Cardiac atrium fibroblast (primary cell): ENCODE measurements at places on chromosomes 6 and 20. TPM values are rescaled to one million over a fixed set of nuclear protein-coding genes. Genes with fewer than 3 reads are reported as not detected.

The PHIP gene
- 10.5 and 11.2 TPM in 2 replicates for total RNA-seq

The SSTR4 gene
- not detected in 2 replicates for total RNA-seq

The TTK gene
- 2.9 and 11.2 TPM in 2 replicates for total RNA-seq

The AMD1 gene
- 36.5 and 54.4 TPM in 2 replicates for total RNA-seq

The CPXM1 gene
- total RNA-seq, result 0.97 and 2.5 TPM in 2 replicates

The HRH3 gene
- not detected in 2 replicates for total RNA-seq

The STMND1 gene
- total RNA-seq, result not detected in 2 replicates

The RAB44 gene
- 0.32 TPM in 1 of 2 replicates, not detected in the other for total RNA-seq

The HCK gene
- total RNA-seq, result not detected in 2 replicates

The RTN4IP1 gene
- total RNA-seq, result 2.5 and 2.9 TPM in 2 replicates

The CDH4 gene
- total RNA-seq, result 0.32 and 0.54 TPM in 2 replicates

The TFAP2A gene
- 1.3 and 4.5 TPM in 2 replicates for total RNA-seq
